Activated T-cell treated with anti-CD3 and anti-CD28 coated beads, Interleukin-2, amount 50 U/mL, for 72 hours (primary cell): ENCODE measurements at places on chromosomes 13 and 19. TPM values are rescaled to one million over a fixed set of nuclear protein-coding genes. Genes with fewer than 3 reads are reported as not detected.
A peak's percentile ranks its signal among the peaks of the same experiment; 100 is the strongest.

ERICH6B gene
- not detected for total RNA-seq

CEACAM8 gene
- not detected for total RNA-seq

DNA sequence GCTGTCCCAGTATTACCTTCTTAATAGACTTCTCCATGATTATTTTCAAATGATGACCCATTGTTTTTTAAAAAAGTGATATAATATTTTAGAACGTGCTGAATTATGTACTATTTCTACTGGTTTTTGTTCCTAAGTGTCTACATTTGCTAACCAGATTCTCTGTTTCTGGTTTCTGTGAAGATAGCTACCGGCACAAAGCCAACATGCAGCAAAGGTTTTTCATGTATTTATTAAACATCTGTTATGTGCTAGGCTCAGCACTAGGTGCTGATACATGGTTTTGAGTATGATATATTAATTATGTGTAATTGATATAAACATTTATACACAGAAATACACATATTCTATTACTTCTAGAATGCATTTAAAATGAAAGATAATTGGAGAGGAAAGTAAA is 1035.6 kb downstream of the PCDH17 start:
- no peak overlapping the region for H3K27ac ChIP-seq
- no peak for DNase-seq
- no peaks in the 10 kb centered on the region for H3K4me1 ChIP-seq
- H3K4me3 ChIP-seq: no peak overlapping the region
- H3K36me3 ChIP-seq: no peaks in the 10 kb centered on the region
- H3K27me3 ChIP-seq: no peaks in the 10 kb centered on the region

DNA sequence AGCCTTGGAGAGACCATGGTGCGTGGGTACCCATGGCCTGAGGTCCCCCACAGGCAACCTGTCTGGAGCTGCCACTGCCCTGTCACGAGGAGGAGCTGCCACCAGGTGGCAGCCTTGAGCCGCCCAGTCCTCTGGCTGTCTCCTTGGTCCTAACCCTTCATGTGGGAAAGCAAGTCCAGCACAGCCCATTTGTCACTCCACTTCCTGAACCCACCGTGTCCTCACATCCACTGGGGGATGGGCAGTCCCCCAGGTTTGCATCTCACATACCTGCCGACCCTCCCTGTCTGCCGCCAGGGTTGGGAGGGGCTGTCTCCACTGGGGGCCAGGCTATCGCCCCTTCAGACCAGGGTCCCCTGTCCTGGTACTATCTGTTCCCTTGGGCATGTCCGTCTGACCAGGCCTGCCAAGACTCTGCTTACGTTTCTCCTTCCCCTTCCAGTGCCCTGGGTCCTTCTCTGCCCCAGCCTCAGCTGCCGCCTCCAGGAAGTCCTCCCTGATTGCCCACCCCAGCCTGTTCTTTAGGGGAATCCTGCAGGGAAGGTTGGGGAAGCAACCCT is 4.5 kb downstream of the FAM174C start:
- H3K27ac ChIP-seq: peak overlapping the region; percentile 14
- peaks cover 3% of the 10 kb centered on the region for H3K36me3 ChIP-seq
- peaks cover 30% of the 10 kb centered on the region for H3K4me1 ChIP-seq
- DNase-seq: peak; percentile 87
- H3K4me3 ChIP-seq: no peak overlapping the region

- DNase-seq: no peak
- no peak overlapping the region for H3K27ac ChIP-seq
- H3K36me3 ChIP-seq: no peaks in the 10 kb centered on the region
Measured at GRCh38 chr19:18763674-18764590, 27.2 kb downstream of the COMP start.
